Stimulated activated CD8-positive, alpha-beta memory T cell treated with anti-CD3 and anti-CD28 coated beads, Interleukin-4, amount 100 ng/mL, for 48 hours (primary cell): ENCODE measurements at places on chromosomes 11 and 22.
A peak's percentile ranks its signal among the peaks of the same experiment; 100 is the strongest.

DNA sequence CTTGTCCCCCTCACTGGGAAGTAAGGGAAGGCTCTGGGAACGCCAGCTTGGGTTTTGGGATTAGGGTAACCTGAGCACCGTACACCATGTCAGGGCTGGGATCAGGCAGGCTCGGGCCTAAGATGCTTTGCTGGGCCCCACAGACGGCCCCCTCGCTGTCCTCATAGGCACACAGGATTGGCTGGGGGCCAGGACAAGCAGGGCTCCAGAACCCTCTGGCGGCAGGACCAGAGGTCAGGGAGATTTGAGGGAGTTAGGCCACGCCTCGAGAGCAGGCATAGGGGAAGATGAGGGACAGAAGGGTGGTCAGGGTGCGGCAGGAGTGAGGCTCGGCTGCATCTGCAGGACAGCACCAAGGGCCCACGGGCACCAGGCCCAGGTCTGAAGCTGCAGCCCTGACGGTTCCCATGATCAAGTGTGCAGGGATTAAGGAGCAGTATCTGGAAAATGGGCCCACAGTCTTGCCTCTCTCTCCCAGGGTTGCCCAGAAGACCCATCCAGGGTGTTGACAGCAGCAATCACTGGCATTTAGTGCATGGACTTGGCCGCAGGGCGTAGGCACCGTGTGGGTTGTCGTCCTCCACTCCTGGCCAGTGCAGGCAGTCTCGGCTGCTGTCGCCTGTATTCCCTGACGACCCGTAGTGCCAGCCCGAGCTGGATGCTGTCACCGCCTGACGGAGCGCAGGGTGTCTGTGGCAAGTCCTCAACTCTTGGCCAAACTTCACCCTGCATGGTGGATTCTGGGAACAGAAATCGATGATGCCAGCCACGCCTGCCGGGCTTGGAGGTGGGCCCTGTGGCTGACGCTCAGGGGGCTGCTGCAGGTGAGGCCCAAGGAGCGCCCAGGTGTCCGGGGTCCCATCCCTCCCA, 15.7 kb upstream of the GNB1L start:
- DNase-seq: peak; percentile 14

- DNase-seq: no peak
These were observed 7.6 kb upstream of the KCTD14 start for GRCh38 chr11:78030429-78031325.

DNA sequence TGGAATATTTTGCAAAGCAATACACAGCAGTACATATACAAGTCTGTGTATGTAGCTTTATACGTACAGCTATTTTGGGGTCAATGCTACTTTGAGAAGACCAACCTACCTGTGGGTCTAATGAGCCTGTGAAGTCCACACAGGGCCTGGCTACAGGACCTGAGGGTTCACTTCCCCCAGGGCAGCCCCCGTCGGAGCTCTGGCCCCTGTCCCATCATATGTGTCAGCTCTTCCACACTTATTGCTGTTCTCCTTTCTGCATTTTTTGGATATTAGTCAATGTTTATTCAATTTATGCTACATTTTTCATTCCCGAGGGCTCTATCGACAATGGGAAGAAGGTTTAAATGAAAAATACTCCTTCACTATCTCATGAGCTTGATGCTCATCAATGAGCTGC, 1473.6 kb downstream of the BRD1 start:
- no peak for DNase-seq

GRCh38 chr22:23529166-23530103, 50.7 kb downstream of the IGLL1 start:
- DNase-seq: no peak

DNA sequence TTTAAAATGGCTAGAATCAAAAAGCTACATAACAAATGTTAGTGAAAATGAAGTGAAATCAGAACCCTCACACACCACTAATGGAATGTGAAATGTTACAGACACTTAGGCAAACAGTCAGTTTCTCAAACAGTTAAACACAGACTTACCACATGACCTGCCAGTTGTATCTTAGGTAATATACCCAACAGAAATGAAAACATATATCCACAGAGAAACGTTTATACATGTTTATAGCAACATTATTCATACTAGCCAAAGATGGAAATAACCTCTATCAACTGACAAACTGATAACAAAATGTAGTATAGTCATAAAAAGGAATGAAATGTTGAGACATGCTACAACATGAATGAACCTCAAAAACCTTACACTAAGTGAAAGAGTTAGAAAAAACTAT, 131.5 kb upstream of the TRPC6 start:
- no peak for DNase-seq

DNA sequence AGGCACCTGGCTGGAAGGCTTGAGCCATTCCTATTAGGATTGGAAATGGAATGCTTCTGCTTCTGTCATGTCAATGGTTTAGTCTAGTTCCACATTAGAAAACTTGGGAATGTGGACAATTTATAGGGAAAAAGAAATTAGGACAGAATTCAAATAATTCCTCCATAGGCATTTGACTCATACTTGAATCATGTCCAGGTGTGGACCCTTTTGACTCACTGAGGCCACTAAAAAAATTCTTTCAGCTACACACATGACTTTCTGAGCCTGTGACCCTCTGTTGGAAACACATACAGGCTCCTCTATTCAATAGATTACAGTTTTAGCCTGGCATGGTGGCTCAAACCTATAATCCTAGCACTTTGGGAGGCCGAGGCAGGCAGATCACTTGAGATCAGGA, 100.5 kb downstream of the RASSF10 start:
- no peak for DNase-seq

- DNase-seq: no peak
These were observed 227.0 kb upstream of the NCAM1 start for GRCh38 chr11:112734207-112734606.

DNA sequence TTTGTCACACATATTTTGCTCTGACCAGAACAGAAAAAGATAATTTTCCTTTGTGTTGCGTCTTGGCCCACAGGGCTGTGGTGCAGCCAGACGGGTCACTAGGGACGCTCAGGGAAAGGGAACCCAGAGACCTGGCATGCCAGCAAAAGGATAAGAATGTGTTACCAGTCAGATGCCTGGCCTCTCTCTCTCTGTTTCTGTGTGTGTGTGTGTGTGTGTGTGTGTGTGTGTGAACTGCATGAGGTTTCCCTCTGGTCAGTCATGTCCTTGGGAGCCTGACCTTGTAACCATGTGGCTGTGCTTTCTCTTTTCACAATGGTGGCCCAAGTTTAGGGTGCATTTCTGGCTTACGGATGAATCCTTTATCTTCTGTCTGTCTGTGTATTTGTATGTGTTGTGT, 25.4 kb downstream of the CCKBR start:
- no peak for DNase-seq

DNA sequence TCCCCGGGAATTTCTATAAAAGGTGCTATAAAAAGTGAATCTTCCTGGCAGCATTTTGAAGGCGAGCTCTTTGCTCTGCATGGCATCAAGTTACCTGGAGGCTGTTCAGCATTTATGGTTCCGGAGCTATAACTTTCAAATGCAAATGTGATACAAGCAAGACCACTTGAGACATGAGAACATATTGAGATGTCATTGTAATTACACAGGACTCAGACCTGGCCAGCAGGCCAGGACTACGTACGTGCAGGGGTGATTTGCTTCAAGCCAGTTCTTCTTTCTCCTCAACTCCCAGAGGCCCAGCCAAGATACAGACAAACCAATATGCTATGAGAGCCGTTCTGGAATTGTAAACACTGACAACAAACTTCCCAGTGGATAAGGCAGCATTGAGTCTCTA, 227.4 kb upstream of the FAT3 start:
- DNase-seq: no peak

- DNase-seq: peak; percentile 34
These were observed 38.3 kb upstream of the CXCR5 start for GRCh38 chr11:118845369-118845768.

GRCh38 chr11:107563702-107564101, 1.8 kb downstream of the ALKBH8 start:
- DNase-seq: peak; percentile 38

- DNase-seq: peak; percentile 86
These were observed 60.0 kb downstream of the MYO7A start for GRCh38 chr11:77187776-77188632.

DNA sequence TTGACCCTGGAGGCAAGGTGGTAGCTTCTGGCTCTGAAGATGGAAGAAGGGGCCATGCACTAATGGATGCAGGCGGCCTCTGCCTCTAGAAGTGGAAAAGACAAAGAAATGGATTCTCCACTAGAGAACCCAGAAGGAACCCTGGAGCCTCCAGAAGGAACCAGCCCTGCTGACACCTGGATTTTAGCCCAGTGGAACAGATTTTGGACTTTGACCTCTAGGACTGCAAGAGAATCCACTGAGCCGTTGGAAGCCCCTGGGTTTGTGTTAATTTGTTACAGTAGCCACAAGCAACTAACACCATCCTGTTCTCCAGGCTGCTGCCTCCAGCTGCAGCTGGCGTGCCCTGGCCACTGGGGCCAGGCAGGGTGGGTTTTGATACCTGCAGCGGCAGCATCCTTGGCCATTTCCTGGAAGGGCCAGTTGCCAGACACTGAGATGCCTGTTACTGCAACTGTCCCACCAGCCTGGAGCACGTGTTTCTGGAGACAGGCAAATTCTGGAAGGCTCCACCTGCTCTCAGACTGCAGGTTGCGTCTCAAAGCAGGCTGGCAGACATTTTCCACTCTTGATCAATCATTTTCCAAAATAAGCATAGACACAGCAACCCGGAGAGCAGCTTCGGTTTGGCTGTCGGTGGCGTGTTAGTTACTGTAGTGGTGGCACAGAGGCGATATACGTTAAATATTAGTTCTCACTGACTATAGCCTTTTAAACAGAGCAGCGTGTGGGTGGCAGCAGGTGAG, 76.8 kb upstream of the PARVG start:
- no peak for DNase-seq

DNA sequence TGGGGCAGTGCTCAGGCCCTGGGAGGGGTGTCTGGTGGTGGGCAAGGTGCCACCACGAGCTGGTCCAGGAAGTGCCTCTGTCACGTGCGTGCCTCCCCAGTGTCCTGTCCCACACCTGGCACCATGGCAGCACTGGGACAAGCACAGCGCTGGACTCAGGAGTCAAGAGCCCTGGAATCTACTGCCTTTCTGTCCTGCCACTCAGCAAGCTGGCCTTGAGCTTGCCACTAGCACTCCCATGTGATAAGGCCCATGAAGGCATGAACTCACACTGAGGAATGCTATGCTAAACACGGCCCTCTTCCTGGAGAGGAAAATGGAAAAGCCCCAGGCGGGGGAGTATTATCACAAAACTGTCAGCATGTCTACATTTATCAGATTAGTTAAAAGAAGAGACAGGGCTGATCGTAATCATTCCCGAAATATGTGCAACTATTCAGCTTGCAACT, 50.7 kb upstream of the SLC35C1 start:
- no peak for DNase-seq

DNA sequence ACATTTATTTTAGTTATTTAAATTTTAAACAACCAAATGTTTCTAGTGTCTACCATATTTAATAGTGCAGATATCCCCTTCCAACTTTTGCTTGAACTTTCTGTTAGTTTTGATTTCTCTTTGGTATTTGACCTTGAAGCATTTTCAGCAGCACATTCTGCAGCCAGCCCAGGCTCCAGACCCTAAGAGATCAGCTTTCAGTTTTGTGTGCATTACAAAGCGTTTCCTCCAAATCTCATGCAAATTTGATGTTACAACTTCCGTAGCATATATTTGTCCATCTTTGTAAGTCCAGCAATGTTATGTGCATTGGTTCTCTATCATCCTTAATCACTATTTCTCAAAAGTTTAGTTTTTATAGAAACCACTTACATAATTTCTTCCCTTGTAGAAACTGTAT, 14.6 kb upstream of the SERGEF start:
- DNase-seq: no peak

GRCh38 chr11:110525883-110526282, 96.1 kb downstream of the FDX1 start:
- DNase-seq: no peak

DNA sequence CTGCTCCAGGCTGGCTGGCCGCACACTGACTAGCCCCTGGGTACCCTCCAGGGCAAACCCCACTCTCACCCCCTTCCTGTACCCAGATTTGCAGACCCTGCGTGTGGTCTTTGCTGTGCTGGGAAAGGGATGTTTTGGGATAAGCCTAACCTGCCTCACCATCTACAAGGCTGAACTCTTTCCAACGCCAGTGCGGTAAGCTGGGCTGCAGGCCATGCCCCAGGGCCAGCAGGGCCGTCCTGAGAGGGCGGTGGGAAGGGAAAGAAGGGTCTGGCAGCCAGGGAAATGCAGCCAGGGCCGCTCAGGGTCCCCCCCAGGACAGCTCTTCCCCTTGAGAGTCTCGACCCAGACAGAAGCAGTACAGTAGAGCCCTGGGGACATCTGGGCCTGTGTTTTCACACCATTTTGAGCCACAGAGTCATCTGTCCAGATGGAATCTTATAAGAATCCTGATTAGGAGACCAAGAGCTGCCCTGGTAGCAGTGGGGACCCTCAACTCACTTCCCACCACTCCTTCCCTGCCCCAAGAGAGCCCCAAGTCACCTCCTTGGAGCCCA, 22.4 kb upstream of the SLC22A12 start:
- DNase-seq: no peak

- no peak for DNase-seq
These were observed 26.5 kb upstream of the NECTIN1 start for GRCh38 chr11:119755356-119756071.

DNA sequence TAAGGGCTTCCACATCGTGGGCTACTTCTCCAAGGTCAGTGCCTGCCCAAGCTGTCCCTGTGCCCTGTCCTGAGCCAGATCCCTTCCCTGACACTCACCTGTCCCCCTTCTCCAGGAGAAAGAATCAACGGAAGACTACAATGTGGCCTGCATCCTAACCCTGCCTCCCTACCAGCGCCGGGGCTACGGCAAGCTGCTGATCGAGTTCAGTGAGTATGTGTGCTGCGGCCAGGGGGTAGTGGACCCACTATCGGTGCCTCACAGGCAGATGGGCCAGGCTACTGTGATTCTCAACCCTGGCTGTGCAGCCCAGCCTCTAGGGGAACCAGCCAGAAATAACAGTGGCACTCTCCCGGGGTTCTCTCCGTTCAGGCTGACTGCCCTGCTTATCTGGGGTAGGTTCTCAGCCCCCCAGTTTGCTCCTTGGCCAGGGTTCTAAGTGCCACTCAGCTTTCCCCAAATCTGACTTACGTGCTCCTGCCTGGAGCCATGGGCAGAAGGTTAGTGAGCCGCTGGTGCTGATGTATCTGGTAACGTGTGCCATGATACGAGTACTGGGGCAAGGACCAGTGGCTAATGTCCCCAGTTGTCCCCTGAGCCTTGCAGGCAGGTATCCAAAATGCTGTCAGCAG, 3.7 kb downstream of the RNASEH2C start:
- DNase-seq: no peak

DNA sequence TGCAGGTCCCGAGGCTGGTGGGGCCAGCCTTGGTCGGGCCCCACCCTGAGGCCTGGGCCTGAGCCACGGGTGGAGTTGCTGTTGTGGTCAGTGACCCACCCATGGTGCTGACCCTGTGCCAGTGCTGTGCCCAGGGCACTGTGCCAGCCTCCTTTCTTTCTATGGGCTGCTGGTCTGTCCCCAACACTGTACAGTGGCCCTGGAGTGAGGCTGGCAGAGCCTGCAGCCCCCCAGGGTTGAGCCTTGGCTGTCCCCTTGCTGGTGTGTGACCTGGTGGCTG, 1235.7 kb downstream of the BRD1 start:
- DNase-seq: no peak

- no peak for DNase-seq
These were observed 83.7 kb downstream of the PHF21B start for GRCh38 chr22:44926124-44926475.

GRCh38 chr11:64132191-64132771, 33.6 kb downstream of the MACROD1 start:
- no peak for DNase-seq
